Activated naive CD4-positive, alpha-beta T cell (primary cell): ENCODE measurements at places on chromosomes 5 and 9.

- DNase-seq: no peak
Measured at GRCh38 chr5:56369361-56369811, 136.3 kb upstream of the ANKRD55 start.

DNA sequence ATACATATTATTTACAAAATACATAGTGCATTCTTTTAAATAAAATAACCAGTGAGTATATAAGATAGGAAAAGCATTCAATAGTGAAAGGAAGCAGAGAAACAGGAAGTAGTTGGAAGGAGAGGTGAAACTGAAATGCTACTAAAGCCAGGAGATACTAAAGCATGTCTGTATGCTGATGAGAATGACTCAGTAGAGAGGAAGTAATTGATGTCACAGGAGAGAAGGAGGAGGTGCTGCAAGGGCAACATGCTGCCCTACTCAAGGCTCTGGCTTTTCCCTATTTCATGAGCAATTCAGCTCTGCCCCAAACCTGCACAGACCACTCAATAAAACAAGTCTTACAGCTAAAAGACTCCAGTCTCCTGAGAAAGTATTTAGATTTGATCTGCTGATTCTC lies 108.5 kb upstream of the TXNDC8 start:
- DNase-seq: no peak

DNA sequence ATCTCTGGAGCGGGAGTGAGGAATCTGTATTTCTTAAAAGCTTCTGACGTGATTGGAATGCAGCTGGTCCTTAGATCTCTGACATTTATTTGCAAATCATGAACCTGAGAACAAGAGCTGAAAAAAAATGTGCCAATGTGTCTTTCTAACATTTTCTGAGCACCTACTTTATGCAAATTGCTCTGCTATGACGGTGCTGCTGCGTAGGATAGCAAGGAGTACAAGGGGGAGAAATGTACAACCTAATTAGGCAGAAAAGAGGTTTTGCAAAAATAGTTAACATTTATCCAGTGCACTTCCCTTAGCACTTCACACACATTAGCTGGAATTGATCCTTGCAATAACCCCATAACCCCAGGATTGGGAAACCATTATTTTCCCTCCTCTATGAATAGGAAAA lies 357.5 kb downstream of the TLE4 start:
- DNase-seq: no peak

DNA sequence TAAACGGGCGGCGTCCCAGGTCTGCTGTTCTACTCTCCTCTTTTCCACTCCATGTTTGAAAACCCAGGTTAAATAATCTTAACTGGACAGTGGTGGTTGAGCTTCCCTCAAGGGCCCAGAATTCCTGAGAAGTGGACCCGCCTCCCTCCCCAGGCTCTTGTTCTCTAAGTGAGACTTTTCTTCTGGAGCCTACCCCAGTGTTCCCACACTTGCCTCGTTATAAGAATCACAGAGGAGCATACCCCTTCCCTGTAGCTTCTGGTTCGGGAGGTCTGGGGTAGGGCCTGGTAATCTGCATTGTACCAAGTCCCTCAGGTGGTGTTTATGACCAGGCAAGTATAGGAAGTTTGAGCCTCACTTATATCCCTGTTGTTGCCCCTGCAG lies 12.0 kb downstream of the PSD2 start:
- DNase-seq: no peak

DNA sequence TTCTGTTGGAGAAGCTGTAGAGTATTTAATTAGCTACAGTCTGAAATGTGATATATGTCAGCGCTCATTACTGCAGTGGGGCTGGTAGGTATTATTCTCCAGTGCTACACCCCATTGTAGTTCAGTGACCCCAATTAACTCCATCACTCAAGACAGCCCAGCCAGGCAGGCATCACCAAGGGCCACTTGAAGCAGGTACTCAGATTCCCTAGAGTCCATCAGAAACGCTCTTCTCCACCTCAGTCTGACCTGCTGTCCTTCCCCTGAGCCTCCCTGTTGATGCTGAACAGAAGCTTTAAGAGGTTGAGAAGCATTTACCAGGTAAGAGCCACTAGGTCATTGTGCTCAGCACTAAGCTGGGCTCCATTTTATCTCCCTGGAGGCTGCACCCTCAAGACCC lies 71.8 kb downstream of the GALNT10 start:
- DNase-seq: no peak

- no peak for DNase-seq
Measured at GRCh38 chr5:81657386-81657785, 93.5 kb downstream of the SSBP2 start.

DNA sequence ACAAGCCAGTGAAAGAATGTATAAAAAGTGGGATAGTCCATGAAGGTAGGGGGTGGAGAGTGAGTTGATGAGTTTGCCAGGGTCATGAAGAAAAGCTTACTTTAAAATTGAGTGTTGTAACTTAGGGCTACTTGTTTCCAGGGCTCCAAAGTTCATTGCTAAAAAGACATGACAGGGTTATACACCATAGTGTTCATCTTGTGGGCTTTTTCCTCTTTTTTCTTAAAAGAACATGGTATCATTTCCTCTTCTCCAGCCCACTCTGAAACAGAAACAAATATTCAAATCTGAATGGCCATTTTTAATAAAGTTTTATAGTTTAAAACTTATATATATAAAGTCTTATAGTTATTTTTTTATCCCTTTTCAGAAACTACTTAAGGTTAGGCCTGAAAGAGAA lies 115.7 kb upstream of the SMC2 start:
- no peak for DNase-seq

DNA sequence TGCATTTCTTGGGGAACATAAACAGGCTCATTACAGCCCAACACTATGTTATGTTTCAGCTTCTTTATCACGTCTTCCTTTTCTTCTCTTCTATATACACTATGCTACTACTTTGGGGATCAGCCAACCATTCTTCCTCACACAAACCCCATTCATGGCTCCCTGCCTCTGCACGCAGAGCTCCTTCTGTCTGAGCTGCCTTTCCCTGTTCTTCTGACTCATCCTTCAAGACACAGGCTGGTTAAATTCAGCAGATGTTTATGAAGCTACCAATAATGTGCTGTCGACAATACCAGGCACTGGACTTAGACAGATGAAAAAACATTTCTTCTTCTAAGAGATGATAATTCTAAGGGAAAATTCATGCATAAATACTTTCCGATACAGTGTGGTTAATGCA lies 102.5 kb upstream of the TXNDC8 start:
- no peak for DNase-seq

DNA sequence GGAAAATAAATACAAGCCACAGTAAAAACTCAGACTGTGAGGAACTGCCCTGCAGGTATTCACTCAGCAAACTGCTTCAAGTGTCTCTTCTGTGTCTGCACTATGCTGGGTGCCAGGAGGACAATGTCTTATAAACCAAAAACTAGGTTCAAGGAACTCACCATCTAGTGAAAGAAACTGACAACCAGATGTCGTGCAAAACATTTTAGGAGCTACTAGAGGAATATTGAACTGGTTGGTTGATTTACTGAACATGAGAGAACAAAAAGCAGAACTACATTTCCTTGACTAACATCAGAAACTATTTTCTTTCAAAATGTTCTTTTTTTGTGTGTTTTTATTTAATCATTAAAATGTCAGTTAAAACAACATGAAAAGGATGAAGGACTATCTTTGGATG lies 35.2 kb downstream of the ZNF366 start:
- no peak for DNase-seq

DNA sequence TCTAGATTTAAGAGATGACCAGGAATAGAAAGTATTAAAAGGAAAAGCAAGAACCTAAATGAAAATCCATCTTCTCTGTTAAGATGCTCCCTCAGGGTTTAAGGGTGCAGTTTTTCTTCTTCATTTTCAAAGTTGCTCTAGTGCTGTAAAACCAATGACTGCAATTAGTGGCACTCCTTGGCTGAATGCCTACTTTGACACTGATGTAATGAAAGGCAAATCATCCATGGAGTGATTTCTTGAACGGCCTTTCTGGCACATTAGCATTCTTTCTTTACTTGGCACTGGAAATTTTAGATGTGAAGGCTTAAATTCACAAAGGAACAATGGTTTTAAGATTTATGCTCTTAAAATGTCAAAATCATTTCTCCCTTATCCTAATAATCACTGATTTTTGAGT lies 19.3 kb upstream of the ISCA1 start:
- DNase-seq: no peak

DNA sequence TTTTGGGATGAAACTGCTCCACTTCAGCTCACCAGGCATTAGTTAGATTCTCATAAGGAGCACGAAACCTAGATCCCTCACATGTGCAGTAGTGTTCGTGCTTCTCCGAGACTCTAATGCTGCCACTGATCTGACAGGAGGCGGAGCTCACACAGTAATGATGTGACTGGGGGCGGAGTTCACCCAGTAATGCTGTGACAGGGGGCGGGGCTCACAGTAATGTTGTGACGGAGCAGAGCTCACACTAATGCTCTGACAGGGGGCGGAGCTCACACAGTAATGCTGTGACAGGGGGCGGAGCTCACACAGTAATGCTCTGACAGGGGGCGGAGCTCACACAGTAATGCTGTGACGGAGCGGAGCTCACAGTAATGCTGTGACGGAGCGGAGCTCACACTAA lies 27.1 kb upstream of the LRRC14B start:
- DNase-seq: no peak

DNA sequence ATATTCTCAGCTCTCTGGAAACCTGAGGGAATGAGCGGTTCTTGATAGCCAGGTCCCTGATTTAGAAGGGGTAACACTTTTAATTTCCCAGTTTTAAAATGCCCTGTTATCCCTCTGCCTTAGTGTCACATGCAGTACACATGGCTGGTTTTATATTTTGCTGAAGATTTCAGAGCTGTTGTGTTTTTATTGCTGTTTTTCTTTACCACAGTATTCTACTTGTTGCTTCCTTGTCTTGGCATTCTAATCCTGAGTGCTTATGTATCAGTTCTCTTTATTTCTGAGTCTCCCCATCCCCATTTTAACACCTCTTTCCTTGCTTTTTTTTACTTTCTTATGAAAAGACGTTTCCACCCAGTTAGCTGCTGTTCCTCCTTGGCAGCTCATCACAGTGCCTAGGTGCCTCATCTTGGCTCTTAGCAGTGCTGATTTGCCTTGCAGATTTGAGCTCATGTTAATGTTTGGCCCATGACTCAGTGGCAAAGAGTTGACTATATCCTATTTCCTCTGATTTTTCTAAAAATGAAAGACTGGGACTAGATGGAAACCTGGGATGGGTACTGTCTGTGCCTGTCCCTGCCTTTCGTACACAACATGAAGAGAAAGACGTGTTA lies 3.7 kb downstream of the MTRR start:
- DNase-seq: no peak

DNA sequence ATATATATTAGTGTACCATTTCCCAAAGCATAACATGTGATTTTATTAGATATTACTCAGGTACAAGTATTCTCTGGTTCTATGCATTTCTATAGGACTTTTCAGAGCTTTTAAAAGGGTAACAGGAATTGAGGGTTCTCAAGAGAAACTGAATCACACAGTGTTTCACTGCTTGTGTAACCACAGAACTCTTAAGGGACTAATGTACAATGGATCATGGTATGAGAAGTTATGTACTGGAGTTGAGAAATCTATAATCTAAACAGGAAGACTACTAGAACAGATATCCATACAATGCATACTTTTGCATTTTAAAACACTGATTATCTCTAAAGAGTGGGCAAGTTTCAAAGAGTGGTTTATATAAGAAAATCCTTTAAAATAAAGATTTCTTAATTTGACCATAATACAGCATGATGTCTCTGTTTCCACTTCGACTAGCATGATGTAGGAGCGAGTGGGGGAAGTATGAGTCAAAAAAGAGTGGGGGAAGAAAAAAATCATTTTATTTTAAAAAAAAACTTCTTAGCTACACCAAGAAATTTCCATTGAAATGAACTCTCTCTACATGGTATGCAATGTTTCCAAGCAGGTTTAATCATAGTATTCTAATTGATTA lies 183.5 kb downstream of the RFX3 start:
- DNase-seq: no peak

DNA sequence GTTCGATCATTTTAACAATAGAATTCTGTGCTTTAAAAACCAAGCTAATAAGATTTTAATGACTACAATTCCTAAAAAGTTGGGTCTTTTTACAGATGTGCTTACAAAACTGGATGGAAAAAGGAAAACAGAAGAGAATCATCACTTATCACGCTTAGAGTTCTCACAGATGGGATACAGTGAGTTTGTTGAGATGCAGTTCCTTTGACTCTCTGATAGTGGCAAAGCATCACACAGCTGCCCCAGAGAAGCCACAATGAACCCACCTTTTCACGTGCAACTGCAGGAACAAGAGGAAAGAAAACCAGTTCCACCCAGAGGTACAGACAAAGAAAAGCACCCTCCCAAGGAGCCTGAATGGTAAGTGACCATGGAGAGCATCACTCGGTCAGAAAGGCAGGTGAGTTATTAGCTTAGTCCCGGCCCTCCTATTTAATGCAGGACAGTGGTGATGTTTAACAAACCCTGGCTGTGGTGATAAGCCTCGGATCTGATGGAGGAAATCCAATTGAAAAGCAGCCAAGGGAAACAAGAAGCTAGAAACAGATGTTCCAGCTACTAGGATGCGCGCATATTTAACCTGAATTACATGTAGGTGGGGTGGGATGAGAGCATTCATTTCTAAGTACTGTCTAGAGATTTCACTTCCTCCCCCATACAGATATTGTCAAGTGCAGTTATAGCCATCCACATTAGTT lies 167.7 kb downstream of the TARS1 start:
- DNase-seq: no peak

DNA sequence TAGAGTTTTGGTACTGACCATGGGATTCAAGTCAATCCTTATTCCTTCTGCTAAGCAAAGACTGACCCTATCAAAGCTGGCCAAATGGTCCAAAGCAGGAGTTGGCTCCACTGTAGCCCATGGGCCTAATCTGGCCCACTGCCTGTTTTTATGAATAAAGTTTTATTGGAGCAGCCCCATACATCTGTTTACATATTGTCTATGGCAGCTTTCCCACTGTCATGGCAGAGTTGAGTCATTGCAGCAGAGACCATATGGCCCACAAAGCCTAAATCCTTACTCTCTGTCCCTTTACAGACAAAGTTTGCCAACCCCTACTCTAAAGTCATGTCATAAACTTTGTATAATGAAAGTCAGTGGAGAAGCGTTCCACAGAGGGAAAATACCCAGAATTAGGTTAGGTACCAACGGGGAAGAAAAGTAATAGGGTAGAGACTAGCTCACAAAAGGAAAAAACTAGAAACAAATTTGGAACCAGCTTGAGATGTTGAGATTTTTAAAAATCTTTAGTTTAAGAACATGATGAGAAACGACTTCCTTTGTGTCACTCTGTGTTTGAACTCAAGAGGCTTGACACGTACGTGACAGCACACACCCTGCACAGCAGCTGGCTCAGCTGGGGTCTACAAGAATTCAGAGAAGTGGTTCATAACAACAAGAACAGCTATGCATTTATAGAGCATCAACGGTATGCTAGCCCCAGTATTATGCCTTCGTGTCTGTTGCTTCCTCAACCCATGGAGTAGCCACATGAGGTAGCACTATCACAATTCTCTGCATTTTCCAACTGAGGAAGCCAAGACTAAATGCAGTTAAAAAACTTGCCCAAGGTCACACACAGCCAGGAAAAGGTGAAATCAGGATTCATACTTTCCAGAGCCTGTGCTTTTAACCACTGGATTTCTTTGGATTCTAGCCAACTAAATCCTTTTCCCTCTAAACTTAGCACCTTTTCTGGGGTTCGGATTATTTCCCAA lies 198.9 kb upstream of the WWC1 start:
- DNase-seq: no peak

GRCh38 chr5:42547141-42547540 lies 123.9 kb downstream of the GHR start:
- DNase-seq: no peak

GRCh38 chr5:7625740-7626139 lies 225.2 kb downstream of the CFAP90 start:
- DNase-seq: no peak
